WTC11 (cell line): ENCODE measurements at places on chromosomes 6 and 20. TPM values are rescaled to one million over a fixed set of nuclear protein-coding genes. Genes with fewer than 3 reads are reported as not detected.

The NR2E1 gene
- total RNA-seq, result not detected in 3 replicates

The ZBTB46 gene
- total RNA-seq, result 18.9 to 20.1 TPM (median 20.1 TPM) in 3 replicates

The AGPAT4 gene
- total RNA-seq, result 19.7 to 27.4 TPM (median 25.3 TPM) in 3 replicates

The SSTR4 gene
- not detected in 3 replicates for total RNA-seq

The MATN4 gene
- total RNA-seq, result 1.9 to 2.5 TPM (median 2.2 TPM) in 3 replicates

The PHACTR1 gene
- 13.5 to 15.5 TPM (median 13.6 TPM) in 3 replicates for total RNA-seq

The CALHM4 gene
- not detected in 3 replicates for total RNA-seq

- DNase-seq, result no peak
Observed at GRCh38 chr20:31678389-31679356, 41.0 kb downstream of the COX4I2 start.

- no peak for DNase-seq
Observed at GRCh38 chr6:134452906-134453305, 135.0 kb upstream of the SGK1 start.

DNA sequence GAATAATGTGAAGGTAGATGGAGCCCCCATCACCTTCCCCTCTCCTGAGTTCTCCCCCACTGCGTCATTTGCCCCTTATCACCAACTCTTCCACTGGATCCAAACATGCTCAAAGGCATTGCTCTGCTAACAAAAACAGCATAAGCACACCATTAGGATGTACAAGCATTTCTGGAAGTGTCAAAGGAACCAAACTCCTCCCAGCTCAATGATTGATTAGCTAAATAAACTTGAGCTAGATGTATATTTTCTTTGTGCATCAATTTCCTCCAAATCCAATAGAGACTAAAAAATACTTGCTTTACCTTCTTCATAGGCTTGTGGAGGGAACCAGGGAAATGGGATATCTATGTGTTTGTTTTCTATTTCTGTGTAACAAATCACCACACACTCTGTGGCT lies 248.4 kb upstream of the JARID2 start:
- DNase-seq, result no peak

DNA sequence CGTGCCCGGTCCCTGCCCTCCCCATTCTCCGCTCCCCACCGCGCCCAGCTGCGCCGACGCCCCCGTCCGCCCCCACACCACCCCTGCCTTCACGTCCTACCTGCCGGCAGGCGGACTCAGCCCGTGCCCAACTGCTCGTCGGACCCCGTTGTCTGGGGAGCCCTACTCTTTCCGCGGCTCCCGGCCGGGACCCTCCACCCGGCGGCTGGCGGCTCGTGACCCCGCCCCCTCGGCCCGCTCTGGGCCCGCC lies at the start of gene SERAC1:
SERAC1 (minus strand) TSS at position 223 of the 250 bp plus-strand sequence. CDS start 9,899 bp downstream, outside the sequence.
- DNase-seq, result no peak

DNA sequence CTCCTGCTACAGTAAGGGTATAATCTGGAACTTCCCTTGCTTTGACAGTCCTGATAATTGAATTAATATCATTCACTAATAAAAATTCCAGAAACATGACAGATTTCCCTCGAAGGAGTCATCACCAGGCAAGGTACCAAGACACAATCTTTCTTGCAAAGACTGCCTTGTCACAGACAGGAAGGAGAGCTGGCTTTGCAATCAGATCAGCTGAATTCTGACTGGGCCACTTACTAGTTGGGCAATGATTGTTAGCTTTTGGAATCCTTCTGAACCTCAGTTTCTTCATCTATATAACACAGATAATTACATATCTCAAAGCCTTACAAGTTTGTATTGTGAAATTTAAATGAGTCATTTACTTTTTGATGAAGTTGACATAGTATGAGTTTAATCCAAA lies 344.2 kb downstream of the RFPL4B start:
- no peak for DNase-seq

GRCh38 chr20:37347891-37348791 lies 2.2 kb downstream of the SRC start:
- no peak for DNase-seq

- no peak for DNase-seq
Observed at GRCh38 chr6:104711371-104711770, 148.3 kb downstream of the HACE1 start.

GRCh38 chr20:2899243-2899642 lies 26.0 kb downstream of the PTPRA start:
- DNase-seq, result no peak

GRCh38 chr20:58706975-58707681 lies 14.5 kb downstream of the NPEPL1 start:
- DNase-seq, result peak; percentile 8

GRCh38 chr20:54174457-54175175 lies 830 bp upstream of the CYP24A1 start:
- no peak for DNase-seq

GRCh38 chr6:151004383-151005024 lies 139.0 kb downstream of the MTHFD1L start:
- DNase-seq, result no peak

GRCh38 chr6:25250878-25251277 lies 28.3 kb upstream of the CARMIL1 start:
- no peak for DNase-seq

- no peak for DNase-seq
Observed at GRCh38 chr6:112466373-112467151, 119.4 kb downstream of the RFPL4B start.

- no peak for DNase-seq
Observed at GRCh38 chr6:168029459-168030217, 32.2 kb downstream of the KIF25 start.

DNA sequence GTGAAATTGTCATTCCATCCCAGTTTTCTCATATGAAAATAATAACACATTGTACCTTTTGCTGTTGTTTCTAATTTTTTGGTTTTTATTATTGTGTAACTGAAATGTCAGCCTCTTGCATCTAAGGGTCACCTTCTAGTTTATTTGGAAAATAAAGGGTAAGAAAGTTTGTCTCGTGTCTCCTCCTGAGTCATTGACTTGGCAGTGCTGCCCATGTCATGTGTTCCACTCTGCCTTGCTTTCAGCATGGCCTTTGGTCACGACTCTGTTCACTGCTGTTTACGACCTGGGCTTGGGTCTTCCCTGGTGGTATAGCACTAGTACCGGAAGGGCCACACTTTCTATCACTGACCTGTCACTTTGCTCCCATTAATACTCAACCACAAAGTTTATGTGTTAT lies 171.4 kb upstream of the RSPO3 start:
- DNase-seq, result no peak

GRCh38 chr6:2970034-2970685 lies 1.2 kb downstream of the SERPINB6 start:
- no peak for DNase-seq

DNA sequence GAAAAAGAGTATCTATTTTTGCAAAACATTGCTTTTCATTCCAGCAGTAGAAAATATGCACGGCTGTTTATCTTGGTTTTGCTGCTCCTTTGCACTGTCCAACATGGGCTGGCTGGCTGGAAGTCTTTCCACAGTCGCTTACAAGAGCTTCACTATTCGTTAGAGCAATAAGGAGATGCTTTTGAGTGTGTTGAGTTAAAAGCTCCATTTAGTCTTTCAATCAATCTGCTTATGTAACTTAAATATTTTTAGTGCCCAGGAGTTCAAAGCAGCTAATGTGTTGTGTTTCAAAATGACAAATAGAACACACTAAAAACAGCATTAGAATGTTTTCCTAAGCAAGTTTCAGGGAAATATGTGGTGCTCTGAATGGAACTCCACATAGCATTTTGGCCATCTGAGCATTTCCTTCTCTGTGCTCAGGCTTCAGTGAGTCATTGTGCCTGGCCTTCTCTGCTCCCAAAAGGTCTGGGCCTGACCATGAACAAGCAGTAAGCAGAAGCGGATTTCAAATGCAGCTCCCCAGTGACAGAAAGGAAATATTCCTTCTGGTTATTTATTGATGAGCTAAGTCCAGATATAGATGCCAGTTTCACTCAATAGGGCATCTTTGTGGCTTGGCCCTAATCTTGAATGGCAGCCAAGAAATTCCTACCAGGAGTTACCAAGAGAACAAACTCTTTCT lies 580.3 kb downstream of the TENT5A start:
- DNase-seq, result no peak

GRCh38 chr20:40100261-40100660 lies 588.8 kb downstream of the MAFB start:
- no peak for DNase-seq

- DNase-seq, result no peak
Observed at GRCh38 chr6:15444881-15445280, 199.0 kb downstream of the JARID2 start.
